CD8-positive, alpha-beta memory T cell (primary cell): ENCODE measurements at places on chromosomes 5 and 9. TPM values are rescaled to one million over a fixed set of nuclear protein-coding genes. Genes with fewer than 3 reads are reported as not detected.

RLN2 gene
- total RNA-seq, result 1.9 TPM

DNA sequence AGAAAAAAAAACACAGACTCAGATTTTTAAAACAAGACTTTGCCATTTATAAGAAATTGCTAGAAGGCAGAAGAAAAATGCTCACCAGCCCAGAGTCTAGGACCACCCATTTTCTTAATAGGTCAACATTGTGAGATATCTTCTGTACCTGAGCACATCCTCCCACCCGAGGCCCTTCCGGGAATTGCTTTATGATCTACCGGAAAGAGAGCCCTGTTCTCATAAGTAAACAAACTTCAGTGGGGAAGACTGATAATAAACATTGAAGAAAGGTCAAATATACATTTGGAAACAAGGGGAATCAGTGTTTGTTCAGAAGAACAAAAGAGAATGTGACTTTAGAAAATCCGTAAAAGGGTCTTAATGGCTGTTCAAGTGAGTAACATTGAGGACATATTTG, 44.4 kb downstream of the PRKACG start:
- H3K4me1 ChIP-seq, result no peaks in the 10 kb centered on the region
- H3K36me3 ChIP-seq, result no peaks in the 10 kb centered on the region
- no peak overlapping the region for H3K27ac ChIP-seq
- H3K4me3 ChIP-seq, result no peak overlapping the region

DNA sequence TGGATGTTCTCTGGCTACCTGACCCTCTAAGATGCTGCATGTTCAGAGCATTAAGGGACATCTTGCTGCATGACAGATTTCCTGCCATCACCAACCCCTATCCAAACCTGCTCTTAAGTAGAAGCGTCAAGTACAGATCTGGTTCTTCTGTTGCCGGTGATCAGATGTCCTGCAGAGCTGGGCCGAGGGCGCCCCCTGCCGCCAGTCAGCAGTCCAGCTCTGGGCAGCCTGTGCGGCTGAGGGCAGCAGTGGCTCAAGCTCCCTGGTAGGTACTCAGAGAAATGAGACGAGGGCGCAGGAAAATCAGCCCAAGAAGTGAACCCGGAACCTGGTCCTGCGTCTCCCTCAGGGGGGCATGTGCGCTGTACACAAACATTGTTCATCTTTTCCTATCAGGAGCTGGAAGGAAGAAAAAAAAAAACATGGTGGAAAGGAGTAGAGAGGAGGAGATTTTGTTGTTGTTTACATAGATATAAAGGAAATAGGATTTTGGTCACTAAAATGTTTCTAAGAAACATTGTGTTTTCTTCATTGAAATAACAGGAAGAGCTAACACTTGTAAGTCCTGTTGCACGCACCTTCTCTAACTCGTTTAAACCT, 95.8 kb downstream of the CFAP90 start:
- H3K27me3 ChIP-seq, result no peaks in the 10 kb centered on the region
- H3K4me1 ChIP-seq, result no peaks in the 10 kb centered on the region
- H3K27ac ChIP-seq, result no peak overlapping the region
- H3K4me3 ChIP-seq, result no peak overlapping the region
- DNase-seq, result no peak
- no peaks in the 10 kb centered on the region for H3K36me3 ChIP-seq

GADD45G gene
- total RNA-seq, result 2.6 TPM

- no peak overlapping the region for H3K27ac ChIP-seq
- H3K36me3 ChIP-seq, result no peaks in the 10 kb centered on the region
- DNase-seq, result no peak
- H3K4me3 ChIP-seq, result no peak overlapping the region
- no peaks in the 10 kb centered on the region for H3K4me1 ChIP-seq
These were observed 61.4 kb upstream of the GAS1 start for GRCh38 chr9:87008667-87009066.

DNAJB5 gene
- 3.7 TPM for total RNA-seq

PAIP1 gene
- 59.3 TPM for total RNA-seq

- H3K4me1 ChIP-seq, result no peaks in the 10 kb centered on the region
- no peak overlapping the region for H3K4me3 ChIP-seq
- no peaks in the 10 kb centered on the region for H3K27me3 ChIP-seq
These were observed 18.1 kb upstream of the SCAI start for GRCh38 chr9:125161284-125161918.

DNA sequence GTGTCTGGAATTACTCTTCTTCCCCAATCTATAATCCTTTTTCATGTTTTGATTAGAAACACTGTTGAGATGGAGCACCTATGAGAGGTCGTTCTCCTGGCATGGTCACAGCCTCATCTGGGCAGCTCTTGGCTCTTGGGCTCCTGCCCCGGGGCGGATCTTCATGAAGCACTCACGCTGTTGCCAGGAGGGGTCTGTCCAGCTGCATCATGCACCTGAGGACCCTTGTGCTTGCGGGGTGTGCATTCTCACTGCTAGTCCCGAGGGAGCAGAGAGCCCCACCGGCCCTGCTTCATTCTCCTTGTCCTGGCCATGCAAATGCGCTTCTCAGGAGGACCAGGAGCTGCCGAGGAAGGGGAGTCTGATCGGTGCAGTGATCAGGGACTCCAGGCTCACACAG, 117.6 kb upstream of the S1PR3 start:
- no peak overlapping the region for H3K27ac ChIP-seq
- no peaks in the 10 kb centered on the region for H3K36me3 ChIP-seq

GRCh38 chr5:157267025-157267424, 1.1 kb downstream of the CYFIP2 start:
- H3K36me3 ChIP-seq, result no peaks in the 10 kb centered on the region
- H3K27ac ChIP-seq, result peak overlapping the region; percentile 68
- peak overlapping the region; percentile 68 for H3K4me3 ChIP-seq
- no peak for DNase-seq
- H3K4me1 ChIP-seq, result peaks cover 78% of the 10 kb centered on the region

GRCh38 chr5:94031631-94032030, 290.2 kb upstream of the POU5F2 start:
- no peak for DNase-seq
- H3K27ac ChIP-seq, result no peak overlapping the region
- no peaks in the 10 kb centered on the region for H3K4me1 ChIP-seq
- H3K4me3 ChIP-seq, result no peak overlapping the region
- no peaks in the 10 kb centered on the region for H3K27me3 ChIP-seq
- no peaks in the 10 kb centered on the region for H3K36me3 ChIP-seq

NR6A1 gene
- 3.0 TPM for total RNA-seq

- no peaks in the 10 kb centered on the region for H3K36me3 ChIP-seq
- no peaks in the 10 kb centered on the region for H3K27me3 ChIP-seq
- no peak overlapping the region for H3K4me3 ChIP-seq
- no peak overlapping the region for H3K27ac ChIP-seq
- DNase-seq, result no peak
These were observed 389.0 kb upstream of the BRINP1 start for GRCh38 chr9:119758241-119758640.

GRCh38 chr5:40416098-40416497, 263.6 kb upstream of the PTGER4 start:
- no peak overlapping the region for H3K4me3 ChIP-seq
- H3K27ac ChIP-seq, result no peak overlapping the region

GRCh38 chr9:132677976-132678375, 7.7 kb downstream of the GTF3C4 start:
- H3K4me1 ChIP-seq, result peaks cover 6% of the 10 kb centered on the region
- DNase-seq, result no peak
- H3K4me3 ChIP-seq, result no peak overlapping the region
- H3K36me3 ChIP-seq, result peaks cover 6% of the 10 kb centered on the region

- no peak overlapping the region for H3K27ac ChIP-seq
- H3K27me3 ChIP-seq, result no peaks in the 10 kb centered on the region
- DNase-seq, result no peak
- H3K36me3 ChIP-seq, result no peaks in the 10 kb centered on the region
- no peak overlapping the region for H3K4me3 ChIP-seq
- no peaks in the 10 kb centered on the region for H3K4me1 ChIP-seq
These were observed 57.6 kb downstream of the SPOCK1 start for GRCh38 chr5:137441476-137441875.

DNA sequence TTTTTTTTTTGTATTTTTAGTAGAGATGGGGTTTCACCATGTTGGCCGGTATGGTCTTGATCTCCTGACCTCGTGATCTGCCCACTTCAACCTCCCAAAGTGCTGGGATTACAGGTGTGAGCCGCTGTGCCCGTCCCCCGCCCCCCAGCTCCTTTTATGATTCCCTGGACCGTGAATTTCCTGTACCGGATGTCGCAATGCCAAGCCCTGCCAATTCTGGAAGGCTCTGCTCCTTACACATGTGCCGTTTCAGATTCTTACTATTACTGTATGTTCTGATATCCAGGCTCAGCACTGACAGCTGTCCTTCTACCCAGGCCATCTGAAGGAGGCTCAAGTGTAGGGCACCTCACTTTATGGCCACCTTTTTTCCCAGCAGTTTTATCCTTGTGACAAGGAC, 100.1 kb downstream of the PLCXD3 start:
- H3K4me1 ChIP-seq, result no peaks in the 10 kb centered on the region
- no peak overlapping the region for H3K27ac ChIP-seq
- DNase-seq, result no peak
- no peaks in the 10 kb centered on the region for H3K36me3 ChIP-seq

GRCh38 chr5:153974131-153974812, 64.4 kb downstream of the FAM114A2 start:
- no peak overlapping the region for H3K27ac ChIP-seq
- H3K36me3 ChIP-seq, result no peaks in the 10 kb centered on the region
- no peaks in the 10 kb centered on the region for H3K4me1 ChIP-seq

PCDHA12 gene
- not detected for total RNA-seq

GRCh38 chr5:42759456-42759855, 2.8 kb downstream of the CCDC152 start:
- no peaks in the 10 kb centered on the region for H3K36me3 ChIP-seq
- no peaks in the 10 kb centered on the region for H3K4me1 ChIP-seq
- no peak overlapping the region for H3K4me3 ChIP-seq
- no peak overlapping the region for H3K27ac ChIP-seq
- no peak for DNase-seq
- H3K27me3 ChIP-seq, result no peaks in the 10 kb centered on the region

ACTBL2 gene
- total RNA-seq, result not detected

DNA sequence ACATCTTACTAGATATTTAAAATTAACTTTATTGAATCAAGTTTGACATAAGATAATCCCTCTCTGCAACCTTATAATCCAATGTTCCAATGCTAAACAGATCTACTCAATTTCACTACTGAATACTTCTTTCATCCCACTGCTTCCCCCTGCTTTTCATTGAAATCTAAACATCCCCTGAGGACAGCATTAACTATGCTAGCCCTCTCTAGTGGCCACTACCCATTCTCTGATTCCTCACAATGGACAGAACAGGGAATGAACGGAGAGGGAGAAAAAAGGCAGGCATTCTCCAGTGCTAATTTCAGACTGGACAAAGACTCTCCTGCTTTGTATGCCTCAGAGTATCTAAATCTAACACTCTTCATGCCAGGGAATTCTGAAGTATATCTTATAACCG, 54.3 kb upstream of the RGS7BP start:
- no peak for DNase-seq
- H3K27ac ChIP-seq, result no peak overlapping the region
- H3K4me1 ChIP-seq, result no peaks in the 10 kb centered on the region
- H3K4me3 ChIP-seq, result no peak overlapping the region
- H3K27me3 ChIP-seq, result no peaks in the 10 kb centered on the region

DNA sequence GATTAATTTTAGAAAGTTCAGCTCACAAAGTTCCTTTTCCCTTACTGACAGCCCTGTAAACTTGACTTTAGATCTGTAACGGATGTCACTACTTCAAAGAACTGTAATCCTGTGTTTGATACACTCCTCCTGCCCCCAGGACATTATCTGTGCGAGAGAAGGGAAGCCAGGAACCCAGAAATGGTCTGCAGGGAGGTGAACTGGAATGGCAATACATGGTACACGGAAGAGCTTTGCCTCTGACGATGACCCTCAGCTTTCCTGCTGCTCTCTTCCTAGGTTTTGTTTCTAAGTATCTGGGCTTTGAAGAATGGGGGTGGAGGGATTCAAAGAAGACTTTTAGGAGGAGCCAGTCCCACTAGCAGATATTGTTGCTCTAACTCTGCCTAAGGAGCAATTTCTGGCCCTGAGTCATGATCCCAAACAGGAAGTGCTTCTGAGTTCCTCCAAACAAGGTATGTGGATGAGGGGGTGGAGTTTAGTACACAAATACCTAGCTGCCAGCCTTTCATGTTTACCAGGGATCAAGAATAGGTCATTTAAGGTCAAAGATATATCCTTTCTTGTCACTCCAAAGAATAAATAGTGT, 43.4 kb upstream of the TMC1 start:
- no peak overlapping the region for H3K27ac ChIP-seq
- peaks cover 6% of the 10 kb centered on the region for H3K4me1 ChIP-seq
- no peaks in the 10 kb centered on the region for H3K36me3 ChIP-seq
- no peak overlapping the region for H3K4me3 ChIP-seq

DNA sequence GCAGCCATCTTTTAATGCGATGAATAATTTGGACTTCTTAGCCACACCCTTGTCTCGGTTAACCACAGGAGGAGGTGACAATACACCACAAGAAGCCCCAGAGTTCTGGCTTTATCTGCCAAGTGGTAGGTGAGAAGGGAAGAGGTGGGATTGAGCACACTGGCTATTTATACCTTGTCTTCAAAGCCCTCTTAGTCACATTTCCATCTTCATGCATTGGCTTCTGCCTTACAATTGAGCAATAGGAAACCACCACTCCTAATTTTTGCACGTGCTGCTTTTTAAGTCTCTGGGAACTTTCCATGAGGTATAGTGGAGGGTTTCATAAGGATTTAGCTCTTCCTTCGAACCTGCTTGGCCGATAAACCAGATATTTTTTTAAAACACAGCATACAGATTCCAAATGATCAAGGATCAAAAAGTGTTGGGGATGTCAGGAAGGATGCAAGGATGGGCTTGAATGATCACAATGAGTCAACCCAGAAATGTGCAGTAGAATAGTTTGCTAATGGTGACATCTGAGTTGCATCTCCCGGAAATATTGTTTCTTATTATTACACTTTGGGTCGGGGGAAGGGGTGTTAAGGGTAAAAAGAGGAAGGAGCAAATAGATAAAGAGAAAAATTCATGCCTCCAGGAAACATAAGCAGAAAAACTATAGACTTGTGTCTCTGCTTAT, 25.5 kb downstream of the PLAC8L1 start:
- DNase-seq, result no peak
- no peak overlapping the region for H3K27ac ChIP-seq
- no peaks in the 10 kb centered on the region for H3K36me3 ChIP-seq
- no peak overlapping the region for H3K4me3 ChIP-seq
- peaks cover 9% of the 10 kb centered on the region for H3K4me1 ChIP-seq

DNA sequence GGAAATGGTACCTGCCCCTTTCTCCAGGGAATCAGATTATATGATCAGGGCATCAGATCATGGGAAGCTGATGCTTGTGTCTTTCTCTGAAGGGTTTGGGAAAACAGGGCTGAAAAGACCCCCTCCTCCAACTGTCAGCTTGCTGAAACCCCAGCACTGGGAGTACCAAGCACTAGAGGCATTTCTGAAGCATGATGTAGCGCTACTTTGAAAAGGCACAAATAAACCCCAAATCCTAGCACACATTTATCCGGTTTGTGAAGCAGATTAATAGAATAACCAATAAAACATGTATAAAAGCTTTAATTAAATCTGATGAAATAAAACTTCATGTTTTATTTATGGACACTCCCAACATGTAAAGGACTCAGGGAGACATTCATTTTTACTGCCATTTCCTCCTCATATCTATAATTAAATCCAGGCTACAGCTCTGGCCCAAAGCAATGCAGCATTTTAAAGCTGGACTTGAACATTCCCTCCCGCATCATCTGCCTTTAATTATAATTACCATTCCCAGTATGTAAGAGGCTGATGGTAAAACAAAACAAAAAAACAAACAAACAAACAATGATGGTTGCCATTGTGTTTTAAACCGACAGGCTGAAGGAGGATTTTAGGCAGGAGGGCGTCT, 298.2 kb upstream of the RFX3 start:
- no peak overlapping the region for H3K27ac ChIP-seq
- no peak for DNase-seq
- no peaks in the 10 kb centered on the region for H3K4me1 ChIP-seq
- H3K4me3 ChIP-seq, result no peak overlapping the region

GRCh38 chr9:96137671-96138429, 164.1 kb downstream of the HSD17B3 start:
- H3K36me3 ChIP-seq, result no peaks in the 10 kb centered on the region
- H3K4me3 ChIP-seq, result no peak overlapping the region
- H3K4me1 ChIP-seq, result no peaks in the 10 kb centered on the region

PPIC gene
- not detected for total RNA-seq

ADGRD2 gene
- total RNA-seq, result not detected
